ENCODE measurements at places on chromosomes 1 and 21. TPM values are rescaled to one million over a fixed set of nuclear protein-coding genes. Genes with fewer than 3 reads are reported as not detected.

DNA sequence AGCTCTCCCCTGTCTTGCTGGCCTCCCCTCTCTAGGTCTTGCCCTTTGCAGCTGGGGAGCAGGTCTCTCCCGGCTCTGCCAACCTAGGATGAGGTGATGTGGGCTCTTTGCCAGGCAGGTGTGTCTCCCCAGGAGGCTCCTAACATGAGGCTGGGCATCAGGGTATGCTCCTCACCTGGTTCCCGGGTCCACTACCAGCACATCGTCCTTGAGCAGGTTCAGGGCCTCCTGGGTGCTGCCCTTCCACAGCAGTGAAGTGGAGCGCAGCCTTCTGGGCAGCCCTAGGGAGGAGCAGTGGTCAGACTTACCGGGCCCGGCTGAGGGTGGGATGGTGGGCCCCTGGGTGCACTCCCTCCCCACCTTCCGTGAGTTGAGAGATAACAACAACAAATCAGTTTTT is 17.5 kb downstream of the LACTBL1 start:
- DNase-seq: no peak
- H3K4me3 ChIP-seq: no peak overlapping the region
- H3K36me3 ChIP-seq: no peaks in the 10 kb centered on the region
- no peak overlapping the region for H3K27ac ChIP-seq
- H3K4me1 ChIP-seq: no peaks in the 10 kb centered on the region

LCE3B gene
- not detected for total RNA-seq

- no peak overlapping the region for H3K27ac ChIP-seq
- no peaks in the 10 kb centered on the region for H3K36me3 ChIP-seq
- peaks cover 5% of the 10 kb centered on the region for H3K4me1 ChIP-seq
- DNase-seq: no peak
- H3K4me3 ChIP-seq: no peak overlapping the region
Measured at GRCh38 chr1:5976231-5976630, 16.0 kb downstream of the NPHP4 start.

REG4 gene
- not detected for total RNA-seq

DNA sequence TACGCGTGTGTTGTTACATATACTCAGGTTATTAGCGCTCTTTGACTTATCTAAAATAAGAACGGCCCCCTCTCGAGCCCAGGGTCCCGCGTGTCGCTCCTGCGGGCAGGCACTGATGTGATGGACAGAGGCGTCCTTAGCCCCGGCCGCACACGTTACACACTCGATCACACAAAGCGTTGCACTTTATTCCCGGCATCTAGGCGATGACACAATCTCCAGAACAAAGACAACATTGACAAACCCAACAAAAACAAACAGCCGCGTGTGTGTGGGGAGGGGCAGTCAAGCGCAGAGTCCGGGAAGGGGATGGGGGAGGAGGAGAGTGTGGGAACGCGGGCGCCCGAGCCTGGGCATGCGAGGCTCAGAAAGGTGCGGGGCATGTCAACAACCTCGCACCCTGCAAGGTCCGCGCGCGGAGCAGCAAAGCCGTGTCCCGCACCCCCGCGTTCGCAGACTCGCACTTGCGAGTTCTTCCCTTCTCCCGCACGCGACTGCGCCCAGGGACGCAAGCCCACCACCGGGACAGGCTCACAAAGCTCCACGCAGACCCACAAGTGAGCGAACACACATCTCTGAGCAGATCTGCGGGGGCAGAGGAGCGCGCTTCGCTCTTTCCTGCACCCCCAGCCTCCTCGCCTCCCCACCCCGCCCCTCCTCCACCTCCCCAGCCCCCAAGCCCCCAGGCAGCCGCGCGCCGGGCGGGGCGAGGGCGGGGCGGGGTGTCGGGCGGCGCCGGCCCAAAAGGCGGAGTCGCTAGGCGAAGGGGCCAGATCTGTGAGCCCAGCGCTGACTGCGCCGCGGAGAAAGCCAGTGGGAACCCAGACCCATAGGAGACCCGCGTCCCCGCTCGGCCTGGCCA is at the start of gene EFNA1:
Gene EFNA1, plus strand, starts transcription at position 772 of the 862 bp plus-strand sequence. CDS start 102 bp downstream, outside the sequence.
- H3K27ac ChIP-seq: no peak within 1 kb of the TSS
- peak within 1 kb of the TSS; percentile 58 for H3K4me3 ChIP-seq
- peaks cover 44% of the 10 kb centered on the region for H3K27me3 ChIP-seq
- peak; percentile 53 for DNase-seq

DNA sequence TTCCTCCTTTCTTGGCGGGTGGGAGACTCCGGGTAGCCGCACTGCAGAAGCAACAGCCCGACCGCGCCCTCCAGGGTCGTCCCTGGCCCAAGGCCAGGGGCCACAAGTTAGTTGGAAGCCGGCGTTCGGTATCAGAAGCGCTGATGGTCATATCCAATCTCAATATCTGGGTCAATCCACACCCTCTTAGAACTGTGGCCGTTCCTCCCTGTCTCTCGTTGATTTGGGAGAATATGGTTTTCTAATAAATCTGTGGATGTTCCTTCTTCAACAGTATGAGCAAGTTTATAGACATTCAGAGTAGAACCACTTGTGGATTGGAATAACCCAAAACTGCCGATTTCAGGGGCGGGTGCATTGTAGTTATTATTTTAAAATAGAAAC is 2.5 kb downstream of the OLIG2 start:
- H3K36me3 ChIP-seq: no peaks in the 10 kb centered on the region
- H3K27me3 ChIP-seq: peaks cover 81% of the 10 kb centered on the region
- H3K4me3 ChIP-seq: no peak overlapping the region
- peaks cover 46% of the 10 kb centered on the region for H3K4me1 ChIP-seq
- no peak overlapping the region for H3K27ac ChIP-seq
- peak; percentile 16 for DNase-seq

DNA sequence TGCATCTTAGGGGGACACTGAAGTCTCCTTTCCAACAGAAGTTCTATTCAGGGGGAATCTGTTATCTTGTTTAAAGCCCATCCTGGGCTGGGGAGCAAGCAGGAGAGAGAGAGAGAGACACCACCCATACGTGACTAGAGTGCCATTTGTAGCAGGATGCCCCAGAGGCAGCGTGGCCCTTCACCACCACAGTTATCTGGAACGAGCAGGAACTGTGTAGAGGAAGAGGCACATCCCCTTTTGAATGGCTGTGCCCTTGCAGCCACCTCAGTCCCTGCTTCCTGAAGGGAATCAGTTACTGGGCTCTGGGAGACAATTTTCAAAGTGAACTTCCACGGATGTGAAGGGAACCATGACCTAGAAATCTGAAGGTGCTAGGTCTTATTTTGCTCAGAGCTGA is 19.4 kb upstream of the LAMTOR5 start:
- H3K27ac ChIP-seq: no peak overlapping the region
- H3K27me3 ChIP-seq: peaks cover 3% of the 10 kb centered on the region
- H3K4me3 ChIP-seq: no peak overlapping the region
- no peaks in the 10 kb centered on the region for H3K36me3 ChIP-seq

DNA sequence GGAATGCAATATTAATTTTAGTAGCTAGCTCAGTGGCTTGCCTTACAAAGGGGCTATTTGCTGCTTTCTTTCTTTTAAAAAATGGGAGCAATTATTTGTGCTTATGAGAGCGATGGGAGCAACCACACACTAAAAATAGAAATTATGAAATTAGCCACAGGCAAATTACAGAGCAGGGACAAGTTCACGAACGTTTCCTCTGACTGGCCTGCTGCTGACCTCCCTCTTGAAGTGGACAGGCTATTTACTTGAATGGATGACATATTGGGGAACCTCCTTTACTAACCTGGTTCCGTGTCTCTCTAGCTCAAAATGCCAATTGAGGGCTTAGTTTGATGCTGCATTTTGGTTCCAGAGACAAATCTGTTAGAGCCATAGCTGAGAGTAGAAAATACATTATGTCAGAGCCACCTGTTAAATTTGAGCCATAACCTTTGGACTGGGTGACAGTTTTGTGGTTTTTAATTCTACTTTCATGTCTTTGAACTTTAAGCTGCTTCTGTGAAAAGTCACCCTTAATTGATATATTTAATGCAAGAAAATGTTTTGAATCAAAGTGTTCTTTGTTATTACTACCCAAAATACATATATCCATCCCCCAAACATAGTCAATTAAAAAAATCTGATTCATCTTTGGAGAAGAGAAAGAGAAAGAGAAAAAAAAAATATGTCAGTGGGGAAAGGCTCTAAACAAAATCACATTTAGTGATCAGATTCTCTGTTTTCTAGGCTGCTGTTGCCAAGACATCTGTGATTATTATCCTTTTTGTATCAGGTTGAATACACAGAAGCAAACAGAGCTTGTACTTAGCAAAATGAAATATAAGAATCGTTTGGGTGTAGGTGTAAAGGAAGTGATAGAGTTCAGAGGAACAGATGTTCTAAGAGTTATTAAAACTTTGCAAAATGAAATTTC is 351.9 kb downstream of the ADGRL2 start:
- no peaks in the 10 kb centered on the region for H3K27me3 ChIP-seq
- no peak overlapping the region for H3K27ac ChIP-seq
- no peak overlapping the region for H3K4me3 ChIP-seq
- no peaks in the 10 kb centered on the region for H3K4me1 ChIP-seq
- DNase-seq: no peak

CIART gene
- 0.27 TPM for total RNA-seq

DNA sequence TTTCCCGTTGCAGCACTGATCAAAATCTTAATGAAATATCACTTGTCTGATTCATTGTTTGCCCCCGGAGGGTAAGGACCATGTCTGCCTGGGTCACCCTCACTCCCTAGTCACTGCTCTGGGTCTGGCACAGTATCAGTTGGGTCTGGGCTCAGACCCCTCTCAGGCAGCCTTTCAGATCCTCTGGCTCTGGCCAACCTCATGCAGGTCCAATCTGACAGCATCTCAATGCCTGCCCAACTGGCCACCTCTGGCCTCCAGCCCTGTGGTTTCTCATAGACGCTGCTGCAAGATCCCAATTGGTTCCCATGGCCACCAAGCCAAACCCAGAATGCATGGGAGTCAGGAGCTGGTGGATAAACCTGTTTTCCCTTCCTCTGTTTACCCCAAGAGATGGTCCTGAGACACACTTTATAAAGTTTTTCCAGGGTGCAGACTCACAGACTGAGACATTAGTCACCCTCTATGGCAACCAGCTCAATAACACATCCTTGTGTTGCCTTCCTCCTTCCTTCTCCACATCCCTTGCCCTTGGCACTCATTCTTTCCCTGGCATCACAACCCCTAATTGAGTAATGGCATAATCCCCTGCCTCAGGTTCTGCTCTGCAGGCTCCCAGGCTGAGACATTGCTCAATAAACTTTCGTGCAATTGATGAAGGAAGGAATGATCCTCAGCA is 199.2 kb downstream of the GRIK3 start:
- no peaks in the 10 kb centered on the region for H3K36me3 ChIP-seq
- DNase-seq: no peak
- no peak overlapping the region for H3K27ac ChIP-seq
- H3K27me3 ChIP-seq: no peaks in the 10 kb centered on the region

CHD1L gene
- 55.2 TPM for total RNA-seq

- H3K27me3 ChIP-seq: no peaks in the 10 kb centered on the region
- no peak overlapping the region for H3K27ac ChIP-seq
- H3K4me1 ChIP-seq: peaks cover 15% of the 10 kb centered on the region
- DNase-seq: no peak
- H3K4me3 ChIP-seq: no peak overlapping the region
Measured at GRCh38 chr21:45828580-45829570, 152.7 kb upstream of the COL6A1 start.

DNA sequence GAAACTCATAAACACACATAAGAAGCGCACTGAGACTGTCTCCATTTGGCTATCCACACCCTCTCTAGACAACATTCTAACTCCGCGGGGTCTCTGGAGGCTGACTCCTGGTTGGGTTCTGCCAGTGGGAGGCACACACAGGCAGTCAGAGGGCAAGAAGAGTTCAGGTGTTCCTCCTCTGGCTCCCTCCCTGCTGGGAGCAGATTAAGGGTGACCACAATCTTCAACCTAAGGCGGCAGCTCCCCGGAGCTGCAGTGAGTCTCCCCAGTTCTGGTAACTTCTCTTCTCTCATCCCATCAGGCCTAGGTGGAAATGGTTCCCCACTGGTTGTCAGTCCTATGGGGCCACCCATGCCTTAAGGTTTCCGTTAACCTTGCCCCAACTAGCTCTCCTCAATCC is 7.4 kb upstream of the TENT5C start:
- peaks cover 26% of the 10 kb centered on the region for H3K4me1 ChIP-seq
- DNase-seq: no peak
- no peak overlapping the region for H3K4me3 ChIP-seq
- no peaks in the 10 kb centered on the region for H3K27me3 ChIP-seq
- no peak overlapping the region for H3K27ac ChIP-seq

- H3K27ac ChIP-seq: no peak overlapping the region
- no peaks in the 10 kb centered on the region for H3K27me3 ChIP-seq
- H3K36me3 ChIP-seq: no peaks in the 10 kb centered on the region
- H3K4me3 ChIP-seq: no peak overlapping the region
Measured at GRCh38 chr1:215114154-215114933, 31.8 kb downstream of the KCNK2 start.

Measured in B cell (primary cell).